ENCODE measurements at places on chromosomes 11 and 22.

DNA sequence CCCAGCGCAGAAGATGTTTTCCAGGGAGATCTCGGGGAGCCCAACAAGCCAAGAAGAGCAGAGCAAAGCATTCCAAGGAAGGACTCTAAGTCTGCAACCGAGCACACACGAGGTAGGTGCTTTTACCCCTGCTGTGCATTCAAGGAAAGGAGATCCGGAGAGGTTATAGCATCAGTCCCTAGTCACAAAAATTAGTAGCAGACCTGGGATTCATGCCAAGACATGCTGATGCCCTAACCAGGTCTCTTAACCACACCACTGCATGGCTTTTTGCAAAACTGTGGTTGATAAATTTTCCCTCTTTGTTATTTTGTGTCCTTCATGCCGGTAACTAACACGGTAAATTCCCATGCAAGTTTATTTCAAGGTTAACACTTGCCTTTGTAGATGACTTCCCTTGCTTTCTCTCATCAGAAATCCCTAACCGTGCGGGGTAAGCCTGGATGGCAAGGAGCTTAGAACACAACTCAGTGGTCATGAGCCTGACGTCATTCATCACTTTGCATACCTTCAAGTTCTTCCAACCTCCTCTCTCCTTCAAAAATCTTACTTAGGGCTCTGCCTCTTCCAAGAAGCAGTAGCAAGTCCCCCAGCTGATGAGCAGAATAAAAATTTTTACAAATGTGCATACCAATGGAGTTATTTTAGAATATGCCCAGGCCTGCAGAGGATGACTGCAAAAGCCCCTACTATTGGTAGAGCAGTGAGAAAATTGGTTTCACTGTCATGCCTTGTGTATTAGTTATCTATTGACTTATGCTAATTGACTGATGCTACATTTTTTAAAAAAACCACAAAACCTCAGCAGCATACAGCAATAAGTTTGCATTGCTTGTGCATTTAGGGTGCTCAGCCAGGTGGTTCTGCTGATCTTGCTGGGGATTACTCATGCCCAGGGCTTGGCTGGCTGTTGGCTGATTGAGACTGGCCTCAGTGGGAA, 465.1 kb downstream of the MN1 start:
- no peak for DNase-seq

DNA sequence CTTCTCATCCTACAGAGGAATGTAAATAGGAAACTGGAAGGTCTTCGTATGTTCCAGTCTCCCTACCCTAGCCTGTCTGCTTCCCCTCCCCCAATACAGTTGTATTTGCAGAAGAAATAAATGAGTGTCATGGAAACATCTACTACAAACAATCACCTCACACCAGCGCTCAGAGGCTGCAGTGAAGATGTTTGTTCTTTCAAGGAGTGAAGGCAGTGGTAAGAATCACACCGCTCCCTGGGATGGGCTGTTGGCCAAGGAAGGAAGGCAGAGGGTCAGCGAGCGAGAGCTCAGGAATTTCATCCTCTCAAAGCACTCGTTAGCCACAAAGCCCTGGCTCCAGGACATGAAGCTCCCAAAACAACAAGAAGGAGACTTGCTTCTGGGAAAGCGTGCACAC, 1.1 kb upstream of the IGSF9B start:
- peak; percentile 35 for DNase-seq

DNA sequence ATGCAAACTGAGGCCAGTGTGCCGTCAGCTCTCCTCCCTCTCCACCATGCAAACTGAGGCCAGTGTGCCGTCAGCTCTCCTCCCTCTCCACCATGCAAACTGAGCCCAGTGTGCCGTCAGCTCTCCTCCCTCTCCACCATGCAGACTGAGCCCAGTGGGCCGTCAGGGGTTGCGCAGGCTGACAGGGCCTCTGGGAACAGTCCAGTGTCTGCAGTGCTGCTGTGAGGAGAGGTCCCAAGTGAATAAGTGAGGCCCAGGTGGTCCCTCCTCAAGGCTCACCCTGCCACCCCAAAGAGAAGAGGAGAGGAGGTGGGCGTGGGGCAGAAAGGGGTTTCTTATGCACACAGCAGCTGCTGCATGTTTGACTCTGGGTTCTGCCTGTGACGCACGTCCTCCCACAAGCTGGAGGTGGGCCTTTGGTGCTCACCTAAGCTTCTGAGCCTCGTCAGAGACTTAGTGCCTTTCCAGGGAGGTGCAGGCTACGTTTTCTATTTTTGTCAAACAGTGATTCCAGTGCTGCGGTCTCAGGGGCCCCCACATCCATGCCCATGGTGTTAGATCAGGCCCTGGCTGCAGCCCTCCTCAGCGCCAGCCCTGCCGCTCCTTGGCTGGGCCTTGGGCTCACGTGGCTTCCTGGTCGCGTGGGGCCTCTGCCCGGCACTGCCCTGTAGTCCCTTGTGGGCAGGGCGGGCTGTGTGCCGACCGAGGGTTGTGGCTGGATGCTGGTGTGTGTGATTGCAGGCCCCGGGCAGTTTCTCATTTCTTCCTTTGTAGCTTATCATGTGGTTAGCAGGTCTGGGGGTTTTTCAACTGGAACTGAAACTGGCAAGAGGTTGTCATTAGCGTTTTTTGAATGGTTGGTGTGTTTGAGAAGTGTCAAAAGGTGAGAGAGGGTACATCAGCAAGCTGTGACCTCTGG, 7.1 kb downstream of the TPCN2 start:
- no peak for DNase-seq

DNA sequence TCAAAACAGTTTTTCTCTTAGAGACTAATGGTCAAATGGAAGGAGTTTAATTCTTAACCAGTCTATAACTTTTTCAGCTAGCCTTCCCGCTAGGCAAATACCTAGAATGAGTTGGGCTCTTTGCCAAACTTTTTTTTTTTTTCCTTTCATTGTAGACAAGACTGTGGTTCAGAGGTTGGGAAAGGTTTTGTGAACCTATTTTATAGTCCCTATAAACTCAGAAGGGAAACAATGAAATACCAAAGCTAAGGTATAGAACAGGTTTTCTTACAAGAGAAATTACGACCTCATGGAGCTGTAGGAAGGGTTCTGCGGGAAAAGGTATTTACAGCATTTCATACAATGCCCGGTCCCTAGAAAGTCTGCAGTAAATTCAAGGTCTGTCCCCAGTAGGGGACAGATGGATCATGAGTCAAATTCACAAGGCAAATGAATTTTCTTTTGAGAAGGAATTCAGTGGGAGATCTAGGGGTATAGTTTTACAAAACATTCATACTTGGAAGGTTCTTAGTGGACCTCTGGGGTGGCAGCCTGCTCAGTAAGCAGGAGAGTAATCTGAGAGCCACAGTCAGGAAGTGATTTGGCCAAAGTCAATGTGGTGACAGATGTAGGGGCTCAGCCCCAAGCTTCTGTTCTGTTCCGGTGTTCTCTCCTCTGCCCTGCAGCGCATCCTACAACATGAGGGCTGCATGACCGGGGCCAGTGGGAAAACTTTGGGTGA, 146.8 kb downstream of the DBX1 start:
- peak; percentile 41 for DNase-seq

- no peak for DNase-seq
Measured at GRCh38 chr11:19117760-19118097, 761 bp downstream of the ZDHHC13 start.

DNA sequence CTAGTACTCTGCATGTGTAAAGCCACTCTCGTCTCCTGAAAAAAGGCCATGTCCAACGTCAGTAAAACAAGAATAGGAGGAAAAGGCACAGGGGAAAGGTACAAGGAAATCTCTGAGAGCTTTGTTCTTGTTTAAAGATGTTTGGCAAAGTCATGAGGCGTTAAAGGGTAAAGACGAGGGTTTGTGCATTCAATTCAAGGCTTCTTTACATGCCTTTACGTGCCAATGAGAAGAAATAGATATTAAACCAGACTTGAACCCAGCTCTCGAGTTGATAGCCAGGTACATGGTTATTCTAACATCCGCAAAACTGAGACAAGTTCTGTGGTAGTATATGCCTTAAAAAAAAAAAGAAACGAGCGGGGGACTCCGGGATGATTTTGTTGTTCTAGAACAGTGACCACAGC, 704 bp upstream of the CFL1 start:
- no peak for DNase-seq

DNA sequence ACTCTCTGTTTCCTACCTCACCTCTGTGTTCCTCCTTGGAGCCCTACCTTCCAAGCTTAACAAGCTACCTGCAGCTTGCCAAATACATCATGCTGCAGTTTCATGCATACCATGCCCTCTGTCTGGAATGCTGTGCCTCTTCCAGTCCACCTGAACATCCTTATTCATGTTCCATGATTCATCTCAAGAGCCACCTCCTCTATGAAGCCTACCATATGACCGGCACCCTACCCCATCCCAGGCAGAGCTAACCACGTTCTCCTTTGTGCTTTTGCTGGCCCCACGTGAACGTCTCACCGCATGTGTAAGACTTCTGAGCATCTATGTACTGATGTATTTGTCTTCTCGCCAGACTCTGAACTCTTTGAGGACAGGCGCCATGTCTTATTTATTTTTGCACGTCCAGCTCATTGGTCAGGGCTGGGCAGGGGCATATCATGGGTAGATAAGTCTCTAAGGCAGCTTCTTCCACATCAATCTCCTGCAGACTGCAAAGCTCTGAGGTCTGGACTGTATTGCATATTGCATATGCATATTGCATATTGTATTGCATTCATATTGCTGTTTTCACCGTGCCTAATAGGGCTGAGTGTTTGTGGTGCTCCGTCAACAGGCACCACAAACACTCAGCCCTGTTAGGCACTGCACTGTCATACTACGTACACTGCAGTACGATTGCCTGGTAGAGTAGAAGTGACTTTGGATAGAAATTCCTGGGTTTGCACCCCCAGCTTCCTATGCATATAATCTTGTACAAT, 31.0 kb downstream of the TST start:
- DNase-seq = no peak

DNA sequence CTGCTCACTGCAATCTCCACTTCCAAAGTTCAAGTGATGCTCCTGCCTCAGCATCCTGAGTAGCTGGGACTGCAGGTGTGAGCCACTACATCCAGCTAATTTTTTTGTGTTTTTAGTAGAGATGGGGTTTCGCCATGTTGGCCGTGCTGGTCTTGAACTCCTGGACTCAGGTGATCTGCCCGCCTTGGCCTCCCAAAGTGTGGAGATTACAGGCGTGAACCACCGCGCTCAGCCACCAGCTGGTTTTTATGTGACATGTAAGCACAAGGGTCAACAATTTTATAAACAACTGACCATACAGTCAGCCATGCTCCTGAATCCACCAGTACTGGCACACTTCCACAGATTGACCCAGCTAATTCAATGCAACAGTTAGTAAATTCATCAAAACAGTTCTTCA, 526.3 kb upstream of the LRRC4C start:
- no peak for DNase-seq

DNA sequence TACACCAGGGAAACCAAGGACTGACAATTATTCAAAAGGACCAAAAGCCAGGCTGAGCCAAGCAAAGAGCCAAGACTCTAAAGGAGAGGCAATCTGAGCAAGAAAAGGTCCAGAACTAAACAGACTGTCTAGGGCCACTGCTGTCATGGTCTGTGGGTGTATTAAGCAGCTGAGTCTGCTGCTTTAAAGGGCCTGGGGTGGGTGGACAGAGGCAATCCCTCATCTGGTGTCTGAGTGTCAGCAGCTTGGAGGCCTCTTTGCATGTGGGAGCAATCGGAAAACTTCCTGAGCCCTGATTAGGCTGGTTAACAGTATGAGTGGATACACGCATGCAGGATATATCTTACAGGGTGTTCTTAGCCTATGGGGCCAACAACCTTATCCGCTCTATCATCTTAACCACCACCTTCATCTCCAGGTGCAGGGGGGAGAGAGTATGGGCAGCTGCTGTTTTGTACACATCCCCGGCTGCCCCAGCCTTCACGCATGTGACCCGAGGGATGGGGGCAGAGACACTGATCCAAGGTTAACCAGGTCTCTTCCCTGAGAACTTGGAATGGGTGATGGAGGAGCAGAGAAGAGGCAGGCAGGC, 67.5 kb upstream of the TIMP3 start:
- DNase-seq = no peak

- DNase-seq = no peak
Measured at GRCh38 chr22:25366408-25366807, 147.0 kb downstream of the CRYBB2 start.

DNA sequence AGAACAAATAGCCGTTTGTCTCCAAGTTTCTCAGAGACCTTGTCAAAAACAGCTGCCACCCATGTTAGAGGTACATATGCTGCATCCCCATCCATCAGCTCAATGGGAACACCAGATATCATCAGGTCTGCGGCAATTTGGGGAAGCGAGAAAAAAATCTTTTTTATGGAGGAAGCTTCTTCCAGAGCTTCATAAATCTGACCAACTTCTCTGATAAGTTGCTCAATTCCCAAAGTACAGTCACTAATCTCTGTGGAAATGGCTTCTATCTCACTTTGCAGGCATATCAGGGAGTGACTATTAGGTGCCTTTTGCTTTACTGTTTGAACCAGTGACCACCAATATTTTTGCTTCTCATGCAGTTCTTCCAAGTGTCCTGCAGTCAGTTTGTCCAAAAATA, 34.3 kb upstream of the MRPL17 start:
- DNase-seq = no peak

GRCh38 chr11:38460429-38460828, 1862.4 kb upstream of the RAG2 start:
- DNase-seq = peak; percentile 83

- peak; percentile 5 for DNase-seq
Measured at GRCh38 chr22:34669001-34669400, 397.0 kb upstream of the ISX start.

DNA sequence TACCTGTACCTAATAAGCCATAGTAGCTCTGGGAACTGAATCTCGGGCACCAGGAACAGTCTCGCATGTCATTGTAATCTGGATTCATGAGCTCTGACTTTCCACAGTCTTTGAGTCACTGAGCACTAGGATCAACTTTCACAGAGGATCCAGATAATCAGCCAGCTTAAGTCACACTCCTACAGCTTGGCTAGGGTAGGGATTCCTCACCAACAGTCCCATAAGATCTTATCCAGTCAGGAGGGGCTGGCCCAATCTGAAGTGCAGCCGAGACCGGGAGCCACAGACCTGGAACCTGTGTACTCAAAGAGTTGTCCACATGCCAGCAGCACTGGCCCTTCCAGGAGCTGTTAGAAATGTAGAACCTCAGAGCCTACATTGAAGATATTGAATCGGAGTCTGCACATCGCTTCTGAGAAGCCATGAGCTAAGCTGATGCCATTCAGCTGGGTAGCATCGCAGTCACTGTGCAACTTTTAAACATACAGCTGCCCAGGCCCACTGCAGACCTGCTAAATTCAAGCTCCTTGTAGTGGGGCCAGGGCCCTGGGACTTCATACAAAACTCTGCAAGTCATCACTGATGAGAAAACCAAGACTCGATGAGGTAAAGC, 538.8 kb upstream of the B3GAT1 start:
- peak; percentile 33 for DNase-seq

- DNase-seq = peak; percentile 84
Measured at GRCh38 chr11:34358728-34359547, 1.1 kb upstream of the ABTB2 start.

- no peak for DNase-seq
Measured at GRCh38 chr22:46586531-46587011, 33.6 kb upstream of the GRAMD4 start.

GRCh38 chr11:118792570-118793124, 1.7 kb upstream of the DDX6 start:
- DNase-seq = peak; percentile 92

Measured in cardiac fibroblast (primary cell).